Kasumi-1 (cell line): ENCODE measurements at places on chromosomes 12 and 14.

DNA sequence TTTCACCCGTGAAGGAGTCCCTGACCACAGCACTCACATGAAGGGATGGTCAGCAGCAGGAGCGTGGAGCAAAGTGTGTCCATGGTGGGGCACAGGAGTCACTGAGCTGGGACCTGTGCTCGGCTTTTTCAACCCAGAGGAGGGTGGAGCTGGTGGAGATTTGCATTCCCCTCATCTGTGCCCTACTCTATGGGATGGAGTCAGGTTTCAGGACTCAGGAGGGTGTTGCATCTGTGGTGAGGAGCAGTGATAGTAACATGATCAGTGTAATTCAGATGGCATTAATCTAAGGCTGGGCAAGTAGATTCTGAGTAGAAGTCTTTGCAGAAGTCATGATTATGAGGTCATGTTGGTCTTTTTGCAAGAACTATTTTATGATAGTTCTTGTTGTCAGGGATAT is 511.9 kb downstream of the TMEM121 start:
- DNase-seq = no peak

- no peak for DNase-seq
Measured at GRCh38 chr14:56224229-56224628, 106.0 kb downstream of the PELI2 start.

- peak; percentile 42 for DNase-seq
Measured at GRCh38 chr12:7142056-7142644, 12.0 kb downstream of the CLSTN3 start.

DNA sequence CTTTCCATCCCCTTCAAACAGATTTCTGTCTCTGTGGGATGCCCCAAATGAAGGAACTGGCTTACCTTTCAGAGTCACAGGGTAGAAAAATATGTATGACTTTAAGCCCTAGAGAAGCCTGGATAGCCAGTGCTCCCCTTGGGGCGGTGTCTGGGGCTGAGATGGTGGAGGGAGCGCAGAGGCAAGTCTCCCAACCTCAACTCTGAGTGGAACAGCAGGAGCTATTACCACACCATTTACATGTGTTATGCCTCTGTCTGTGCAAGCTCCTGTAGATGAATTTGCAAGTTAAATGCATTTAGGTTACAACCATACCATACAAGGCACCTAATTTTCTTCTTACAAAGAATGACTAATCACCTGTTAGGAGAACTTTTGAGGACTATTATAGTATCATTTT is 50.4 kb upstream of the CLMN start:
- no peak for DNase-seq

GRCh38 chr12:6552140-6552551 is 3.7 kb downstream of the IFFO1 start:
- DNase-seq = no peak

DNA sequence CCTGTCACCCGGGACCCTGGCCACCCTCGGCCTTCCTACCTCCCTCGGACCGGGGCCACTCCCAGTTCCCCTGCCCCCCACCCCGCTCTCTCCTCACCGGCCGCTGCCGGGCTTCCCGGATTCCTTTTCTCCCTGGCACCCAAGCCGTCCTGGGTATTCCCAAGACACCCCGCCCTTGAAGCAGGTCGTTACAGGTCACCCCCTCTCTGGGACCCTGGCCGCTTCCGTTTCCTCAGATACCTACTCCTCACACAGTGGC is 493 bp downstream of the NUMB start:
- DNase-seq = no peak

- DNase-seq = no peak
Measured at GRCh38 chr12:8120072-8120713, 3.2 kb upstream of the CLEC4A start.

DNA sequence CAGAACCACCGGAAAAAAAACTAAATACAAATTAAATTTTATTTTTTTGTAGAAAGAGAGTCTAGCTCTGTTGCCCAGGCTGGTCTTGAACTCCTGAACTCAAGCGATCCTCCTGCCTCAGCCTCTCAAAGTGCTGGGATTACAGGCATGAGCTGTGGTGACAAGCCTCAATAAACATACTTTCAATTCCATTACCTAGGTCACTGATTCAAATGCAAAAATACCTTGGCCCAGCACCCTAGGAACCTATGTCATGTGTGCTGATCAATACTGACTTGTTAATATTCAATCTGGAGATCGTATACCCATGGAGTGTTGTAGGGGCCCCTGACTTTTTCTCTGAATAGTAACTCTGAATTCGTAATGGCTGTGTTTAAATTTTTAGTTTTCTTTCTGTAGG is 7.1 kb upstream of the TMEM30B start:
- no peak for DNase-seq

DNA sequence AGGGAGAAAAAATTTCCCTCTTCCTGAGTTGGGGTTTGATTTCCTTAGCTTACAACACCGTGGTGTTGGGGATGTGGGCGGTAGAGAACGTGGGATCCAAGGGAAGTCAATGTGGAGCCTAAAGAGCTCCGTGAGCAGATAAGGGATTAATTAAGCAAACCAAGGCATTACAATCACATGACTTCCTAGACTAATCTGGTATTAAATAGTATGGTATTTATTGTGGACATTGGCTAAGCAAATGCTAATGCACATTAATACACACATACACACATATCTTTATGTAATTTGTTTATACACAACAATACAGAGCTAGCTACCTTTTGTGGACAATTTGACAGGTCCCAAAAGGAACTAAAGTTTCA is 791 bp upstream of the RNF41 start:
- DNase-seq = no peak

- no peak for DNase-seq
Measured at GRCh38 chr12:105992849-105993740, 145.7 kb downstream of the NUAK1 start.

GRCh38 chr14:105420101-105420973 is 710 bp downstream of the MTA1 start:
- DNase-seq = no peak

- DNase-seq = no peak
Measured at GRCh38 chr12:94817695-94818075, 167.3 kb upstream of the TMCC3 start.

GRCh38 chr14:95391331-95391730 is 71.6 kb upstream of the CLMN start:
- no peak for DNase-seq

DNA sequence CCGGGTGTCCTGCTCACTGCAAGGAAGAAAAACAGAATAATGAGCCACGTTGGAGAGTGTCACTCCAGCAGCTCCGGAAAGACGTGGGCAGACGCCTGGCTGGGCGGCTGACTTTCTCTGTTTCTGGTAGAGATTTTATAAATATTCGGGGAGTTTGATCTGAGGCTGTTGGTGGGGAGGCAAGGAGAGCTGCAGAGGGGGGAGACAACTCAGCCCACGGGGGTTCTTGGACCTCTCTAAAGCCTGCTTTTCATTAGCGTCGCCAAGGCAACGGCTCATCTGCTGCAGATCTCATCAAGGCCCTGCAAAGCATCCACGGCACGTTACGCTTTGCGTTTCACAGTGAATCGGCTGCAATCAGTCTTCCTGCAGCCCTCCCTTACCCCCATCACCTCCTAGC is 207.2 kb downstream of the ZFP36L1 start:
- DNase-seq = no peak

DNA sequence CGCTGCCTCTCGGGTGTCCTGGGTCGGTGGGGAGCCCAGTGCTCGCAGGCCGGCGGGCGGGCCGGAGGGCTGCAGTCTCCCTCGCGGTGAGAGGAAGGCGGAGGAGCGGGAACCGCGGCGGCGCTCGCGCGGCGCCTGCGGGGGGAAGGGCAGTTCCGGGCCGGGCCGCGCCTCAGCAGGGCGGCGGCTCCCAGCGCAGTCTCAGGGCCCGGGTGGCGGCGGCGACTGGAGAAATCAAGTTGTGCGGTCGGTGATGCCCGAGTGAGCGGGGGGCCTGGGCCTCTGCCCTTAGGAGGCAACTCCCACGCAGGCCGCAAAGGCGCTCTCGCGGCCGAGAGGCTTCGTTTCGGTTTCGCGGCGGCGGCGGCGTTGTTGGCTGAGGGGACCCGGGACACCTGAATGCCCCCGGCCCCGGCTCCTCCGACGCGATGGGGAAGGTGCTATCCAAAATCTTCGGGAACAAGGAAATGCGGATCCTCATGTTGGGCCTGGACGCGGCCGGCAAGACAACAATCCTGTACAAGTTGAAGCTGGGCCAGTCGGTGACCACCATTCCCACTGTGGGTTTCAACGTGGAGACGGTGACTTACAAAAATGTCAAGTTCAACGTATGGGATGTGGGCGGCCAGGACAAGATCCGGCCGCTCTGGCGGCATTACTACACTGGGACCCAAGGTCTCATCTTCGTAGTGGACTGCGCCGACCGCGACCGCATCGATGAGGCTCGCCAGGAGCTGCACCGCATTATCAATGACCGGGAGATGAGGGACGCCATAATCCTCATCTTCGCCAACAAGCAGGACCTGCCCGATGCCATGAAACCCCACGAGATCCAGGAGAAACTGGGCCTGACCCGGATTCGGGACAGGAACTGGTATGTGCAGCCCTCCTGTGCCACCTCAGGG is 679 bp downstream of the ARF6 start:
- DNase-seq = no peak

- DNase-seq = peak; percentile 8
Measured at GRCh38 chr12:110270125-110270962, 10.7 kb upstream of the ATP2A2 start.

GRCh38 chr14:34012978-34013720 is 62.3 kb upstream of the EGLN3 start:
- DNase-seq = peak; percentile 7

GRCh38 chr12:41288142-41288811 is 100.2 kb downstream of the PDZRN4 start:
- no peak for DNase-seq

DNA sequence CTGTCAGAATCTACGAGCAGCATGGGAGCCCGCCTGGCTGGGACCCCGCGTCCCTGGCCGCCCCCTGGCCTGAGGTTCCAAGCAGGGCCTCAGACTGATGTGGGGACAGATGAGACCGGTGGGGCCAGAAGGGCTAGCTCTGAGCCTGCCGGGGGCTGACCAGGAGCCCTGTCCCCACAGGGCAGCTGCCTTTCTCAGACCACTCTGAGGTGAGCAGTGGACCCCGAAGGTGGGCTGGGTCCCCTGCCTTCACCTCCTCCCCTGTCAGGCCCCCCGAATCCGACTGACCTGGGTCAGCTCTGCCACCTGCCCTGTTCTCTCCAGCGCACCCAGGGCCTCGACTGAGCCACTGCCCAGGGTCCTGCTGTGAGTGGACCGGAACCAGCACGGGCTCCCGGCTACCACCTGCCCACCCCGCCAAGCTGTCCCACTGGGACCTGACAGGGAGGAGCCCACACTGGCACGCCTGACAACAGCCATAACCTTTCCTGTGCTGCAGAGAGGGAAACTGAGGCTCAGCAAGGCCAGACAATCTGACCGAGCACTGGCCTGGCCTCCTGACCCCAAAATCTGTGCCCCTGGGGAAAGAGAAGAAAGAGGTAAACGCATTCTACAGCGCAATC is 29.7 kb upstream of the TMEM179 start:
- no peak for DNase-seq

DNA sequence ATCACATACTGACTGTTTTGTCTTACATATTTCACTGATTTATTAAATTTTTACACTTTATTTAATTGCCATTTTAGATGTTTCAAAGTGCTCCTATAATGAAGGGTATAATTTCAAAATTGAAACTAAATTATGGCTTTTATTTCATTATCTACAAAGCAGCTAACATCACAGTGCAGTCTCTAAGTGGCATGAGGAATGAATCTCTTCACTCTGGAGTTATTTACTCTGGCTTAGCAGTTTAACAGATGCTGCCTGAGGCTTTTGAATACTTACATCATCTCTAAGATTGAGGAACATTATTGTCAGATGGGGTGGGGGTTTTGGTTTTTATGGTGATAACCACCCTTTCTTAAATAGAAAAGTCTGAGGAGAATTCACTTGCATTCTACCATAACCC is 386.4 kb downstream of the TRHDE start:
- no peak for DNase-seq

- DNase-seq = no peak
Measured at GRCh38 chr14:24164518-24164991, 3.5 kb downstream of the IRF9 start.

- DNase-seq = no peak
Measured at GRCh38 chr12:89029961-89030360, 322.3 kb downstream of the DUSP6 start.

DNA sequence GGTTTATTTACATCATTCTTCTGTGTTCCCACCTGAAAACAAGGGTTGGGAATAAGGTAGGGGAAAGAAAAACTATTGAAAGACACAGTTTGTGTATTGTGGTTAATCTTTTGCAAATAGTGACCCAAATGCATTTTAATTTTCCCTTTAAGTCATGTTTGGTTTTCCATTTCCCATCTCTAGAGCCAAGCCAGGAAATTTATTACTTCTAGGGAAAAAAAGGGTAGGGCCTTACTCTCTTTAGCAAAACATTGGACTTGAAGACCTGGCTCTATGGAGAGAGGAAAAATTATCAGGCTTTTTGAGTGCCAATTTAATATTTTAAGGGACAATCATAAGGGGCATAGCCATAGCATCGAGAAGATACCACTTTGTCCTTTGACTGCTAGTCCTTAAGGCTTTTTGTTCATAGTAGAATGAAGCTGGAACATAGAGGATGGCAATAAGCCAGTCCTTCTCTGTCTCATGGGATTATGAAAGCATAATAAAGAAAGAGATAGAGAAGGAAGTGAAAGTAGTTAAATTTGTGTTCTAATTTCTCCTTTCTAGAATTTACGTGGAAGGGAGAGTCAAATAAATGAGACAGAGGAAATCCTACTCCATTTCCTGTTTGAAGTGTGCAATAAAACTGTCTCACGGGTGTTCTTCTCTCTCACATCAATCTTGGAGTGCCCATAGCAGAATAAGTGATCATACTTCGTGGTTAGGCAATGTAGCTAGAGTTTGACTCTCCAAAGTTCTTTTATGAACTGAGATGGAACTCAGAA is 50.9 kb upstream of the PPFIA2 start:
- peak; percentile 54 for DNase-seq

GRCh38 chr12:130579231-130579630 is 136.9 kb downstream of the RIMBP2 start:
- DNase-seq = no peak

DNA sequence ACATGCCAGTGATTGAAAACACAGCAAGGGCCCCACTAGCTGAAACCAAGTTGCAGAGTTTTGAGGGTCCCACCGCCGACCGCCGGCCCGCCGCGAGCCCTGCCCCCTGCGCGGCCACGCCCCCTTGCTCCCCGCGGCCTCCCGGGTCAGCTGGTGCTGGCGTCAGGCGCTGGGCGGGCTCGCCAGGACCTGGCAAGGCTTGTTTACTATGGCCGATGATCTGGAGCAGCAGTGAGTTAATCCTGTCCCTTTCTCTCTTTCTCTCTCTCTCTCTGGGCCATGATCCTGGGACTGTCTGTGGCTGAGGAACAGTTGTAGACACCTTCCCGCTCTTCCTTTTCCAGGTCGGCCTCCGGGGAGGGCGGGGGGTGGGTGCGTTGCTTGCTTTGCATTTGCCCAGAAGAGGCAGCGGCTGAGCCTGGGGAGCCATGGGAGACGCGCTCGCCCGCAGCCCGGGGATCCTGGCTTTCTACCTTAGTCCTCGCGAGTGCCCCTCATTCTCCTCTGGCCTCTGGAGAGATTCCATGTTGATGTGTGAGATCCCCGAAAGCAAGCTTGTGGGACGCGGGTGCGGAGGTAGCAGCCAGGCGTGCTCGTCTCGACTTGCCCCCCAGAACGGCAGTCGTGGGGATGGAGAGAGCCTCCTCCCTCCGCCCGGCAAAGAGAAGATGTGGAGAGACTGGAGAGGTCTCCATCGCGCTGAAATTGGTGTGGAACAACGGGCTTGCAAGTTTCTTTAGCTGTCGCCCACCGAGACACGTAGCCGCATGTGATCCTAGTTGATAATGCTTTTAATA is at the start of gene ABHD4:
Gene ABHD4 (plus strand): TSS at position 202 of the 797 bp plus-strand sequence. CDS start 7 bp downstream, at position 209.
- DNase-seq = peak; percentile 34
